ENCODE measurements at places on chromosomes 5 and 9.
A peak's percentile ranks its signal among the peaks of the same experiment; 100 is the strongest.

DNA sequence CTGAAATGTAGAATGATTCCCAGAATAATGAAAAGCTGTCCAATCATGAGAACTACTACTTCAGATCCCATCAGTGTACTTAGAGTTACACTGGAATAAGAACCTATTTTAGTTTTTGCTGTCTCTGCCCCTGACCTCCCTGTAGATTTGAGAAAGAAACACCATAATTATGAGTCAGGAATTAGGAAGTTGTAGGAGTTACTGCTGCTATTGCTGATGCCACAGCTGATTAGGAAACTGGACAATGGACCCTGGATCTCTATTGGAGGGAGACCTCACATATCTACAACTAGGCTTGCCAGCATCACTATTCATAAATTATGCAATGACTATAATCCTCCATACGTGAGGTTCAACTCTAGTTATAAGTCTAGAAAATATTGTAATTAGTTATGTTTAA lies 48.8 kb upstream of the EDIL3 start:
- no peak for DNase-seq

GRCh38 chr9:13487936-13488335 lies 208.4 kb upstream of the MPDZ start:
- DNase-seq: no peak

DNA sequence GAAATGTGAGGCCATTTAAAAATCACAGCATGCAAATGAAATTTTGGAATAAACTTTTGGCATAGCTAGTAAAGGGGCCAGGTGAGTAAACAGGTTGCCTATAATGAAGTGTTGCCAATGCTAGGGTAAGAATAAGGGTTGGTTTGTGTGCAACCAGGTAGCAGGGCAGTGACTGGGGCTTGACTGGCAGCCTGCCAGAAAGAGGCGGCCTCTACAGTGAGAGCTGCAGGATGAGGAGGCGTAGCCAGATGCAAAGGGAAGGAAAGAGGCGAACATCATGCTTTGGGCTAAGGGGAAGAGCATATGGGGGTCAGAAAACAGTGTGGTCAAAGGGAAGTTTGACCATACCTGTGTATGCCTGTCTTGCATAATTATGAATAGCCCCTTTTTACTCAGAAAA lies 70.6 kb downstream of the MAST4 start:
- peak; percentile 61 for DNase-seq

DNA sequence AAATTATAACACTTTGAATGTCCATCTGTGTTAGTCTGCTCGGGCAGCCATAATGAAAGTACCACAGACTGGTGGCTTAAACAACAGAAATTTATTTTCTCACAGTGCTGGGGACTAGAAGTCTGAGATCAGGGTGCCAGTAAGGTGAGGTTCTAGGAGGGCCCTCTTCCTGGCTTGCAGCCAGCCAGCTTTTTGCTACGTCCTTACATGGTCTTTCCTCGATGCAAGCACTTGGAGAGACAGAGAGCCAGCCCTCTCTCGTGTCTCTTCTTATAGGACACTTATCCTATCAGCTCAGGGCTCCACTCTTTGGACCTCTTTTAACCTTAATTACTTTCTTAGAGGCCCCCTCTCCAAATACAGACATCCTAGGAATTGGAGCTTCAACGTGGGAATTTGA lies 351.8 kb downstream of the SPOCK1 start:
- DNase-seq: no peak

- no peak for DNase-seq
Measured at GRCh38 chr9:134908524-134909309, 9.0 kb downstream of the FCN1 start.

- no peak for DNase-seq
Measured at GRCh38 chr5:119343766-119344165, 12.1 kb upstream of the TNFAIP8 start.

GRCh38 chr5:2317540-2317939 lies 433.9 kb downstream of the IRX2 start:
- no peak for DNase-seq

- no peak for DNase-seq
Measured at GRCh38 chr5:76718381-76718832, 2.5 kb downstream of the F2R start.

DNA sequence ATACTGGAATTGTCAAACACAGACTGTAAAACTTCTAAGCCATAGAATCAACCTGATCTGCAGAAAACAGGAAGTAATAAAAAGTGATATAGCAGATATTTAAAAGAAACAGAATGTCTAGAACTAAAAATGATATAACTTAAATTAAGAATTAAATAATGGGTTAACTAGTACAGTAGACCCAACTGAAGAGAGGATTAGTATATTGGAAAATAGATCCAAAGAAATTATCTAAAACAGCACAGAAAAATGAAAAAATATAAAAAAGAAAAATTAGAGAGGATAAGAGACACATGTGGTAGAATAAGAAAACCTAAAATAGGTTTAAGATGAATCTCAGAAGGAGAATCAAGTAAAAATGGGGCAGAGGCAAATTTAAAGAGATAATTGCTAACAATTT lies 219.9 kb downstream of the SEMA6A start:
- no peak for DNase-seq

DNA sequence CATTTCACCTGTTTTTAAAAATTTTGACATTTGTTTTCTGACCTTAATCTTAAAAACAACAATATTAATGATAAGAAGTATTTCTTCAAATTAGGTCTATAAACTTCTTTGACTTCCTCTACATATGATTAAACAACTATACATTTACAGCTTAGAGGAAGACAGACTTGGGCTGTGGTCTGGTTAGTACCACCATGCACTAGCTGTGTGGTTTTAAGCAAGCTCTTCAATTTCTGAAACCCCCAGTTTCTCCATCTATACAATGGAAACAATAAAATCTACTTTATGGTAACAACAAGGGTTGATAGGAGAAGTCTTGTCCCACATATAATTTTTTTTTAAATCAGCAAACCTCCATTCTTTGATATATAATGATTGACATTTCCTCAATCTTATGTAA lies 15.7 kb downstream of the ANKDD1B start:
- DNase-seq: no peak
